ENCODE measurements at places on chromosomes 3 and 15. TPM values are rescaled to one million over a fixed set of nuclear protein-coding genes. Genes with fewer than 3 reads are reported as not detected.

The PIGX gene
- total RNA-seq, result 59.1 TPM

The GRIP2 gene
- 0.76 TPM for total RNA-seq

The CPLX3 gene
- 0.17 TPM for total RNA-seq

The CACNA2D2 gene
- total RNA-seq, result 0.68 TPM

The COL8A1 gene
- 2.7 TPM for total RNA-seq

The AADACL2 gene
- total RNA-seq, result not detected

The RETNLB gene
- total RNA-seq, result not detected

GRCh38 chr3:50661321-50661837, 13.3 kb upstream of the DOCK3 start:
- no peak for DNase-seq

DNA sequence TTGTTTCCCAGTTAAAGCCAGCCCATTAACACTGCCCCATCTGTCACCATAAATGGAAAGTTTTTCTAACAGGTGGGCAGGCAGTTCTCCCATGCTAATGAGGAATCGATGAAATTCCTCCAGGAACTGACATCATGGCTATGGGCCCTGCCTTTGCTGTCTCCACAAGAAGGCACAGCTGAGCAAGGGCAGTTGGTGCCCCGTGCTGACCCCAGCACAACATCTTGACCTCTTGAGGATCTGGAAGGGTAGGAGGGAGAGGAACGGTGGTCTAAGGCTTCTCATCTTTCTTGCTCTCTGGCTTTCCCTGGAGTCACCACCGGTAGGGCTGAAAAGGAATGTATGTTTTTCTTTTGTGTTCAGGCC, 46.7 kb downstream of the CHCHD6 start:
- no peak for DNase-seq

GRCh38 chr3:188780193-188781147, 391.3 kb upstream of the TPRG1 start:
- no peak for DNase-seq

DNA sequence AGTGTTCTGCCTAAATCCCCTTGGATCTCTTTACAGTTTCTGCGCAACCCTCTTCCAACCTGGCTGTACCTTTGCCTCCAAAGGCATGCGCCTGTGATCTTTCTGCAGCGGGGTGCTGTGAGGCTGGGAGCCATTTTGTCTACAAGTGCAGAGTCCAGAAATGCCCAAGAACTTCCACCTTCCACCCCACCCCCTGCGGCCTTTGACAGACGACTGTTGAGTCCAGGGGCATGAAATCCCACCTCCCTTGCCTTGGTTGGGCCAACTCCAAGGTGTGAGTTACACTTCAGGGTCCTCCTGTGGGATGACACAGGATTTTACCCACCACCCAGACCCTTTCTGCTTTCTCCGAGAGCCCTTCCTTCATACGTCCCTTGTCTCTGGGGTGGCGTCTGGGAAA, 24.1 kb downstream of the HRH1 start:
- DNase-seq, result no peak

DNA sequence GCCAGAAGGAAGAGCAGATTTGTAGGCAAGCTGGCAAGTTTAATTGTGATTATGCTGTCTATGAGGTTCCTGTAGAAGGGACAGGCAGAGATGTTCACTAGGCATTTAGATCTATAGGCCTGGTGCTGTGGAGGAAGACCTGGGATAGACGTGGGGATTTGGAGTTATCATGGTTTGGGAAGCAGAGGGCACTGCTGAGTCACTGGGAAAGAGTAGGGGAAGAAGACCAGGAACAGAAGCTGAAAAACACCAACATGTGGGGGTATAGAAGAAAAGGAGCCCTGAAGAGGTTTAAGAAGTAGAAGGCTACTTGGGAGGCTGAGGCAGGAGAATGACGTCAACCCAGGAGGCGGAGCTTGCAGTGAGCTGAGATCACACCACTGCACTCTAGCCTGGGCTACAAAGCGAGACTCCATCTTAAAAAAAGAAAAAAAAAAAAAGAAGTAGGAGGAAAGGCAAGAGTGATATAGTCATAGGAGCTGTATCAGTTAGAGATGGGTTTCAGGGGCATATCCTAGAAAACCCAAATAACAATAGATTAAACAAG, 19.3 kb downstream of the GRK7 start:
- peak; percentile 41 for DNase-seq

DNA sequence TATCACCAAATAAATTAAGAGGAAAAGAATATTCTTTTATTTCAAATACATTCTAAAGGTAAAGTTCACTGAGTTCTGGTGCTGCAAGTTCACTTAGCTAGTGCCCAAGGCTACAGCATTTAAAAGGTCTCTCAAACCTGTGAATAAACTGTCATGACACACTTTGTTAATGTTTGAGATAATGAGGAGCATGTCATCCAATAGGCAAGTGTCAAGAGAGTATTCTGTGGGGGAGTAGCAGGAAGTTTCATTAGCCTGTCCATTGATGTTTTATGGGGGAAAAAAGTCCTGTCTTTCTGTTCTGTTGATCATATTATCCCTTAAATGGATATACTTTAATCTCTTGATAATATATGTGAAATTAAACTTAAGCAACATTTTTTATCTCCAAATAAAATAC, 4.0 kb downstream of the SPESP1 start:
- peak; percentile 18 for DNase-seq

DNA sequence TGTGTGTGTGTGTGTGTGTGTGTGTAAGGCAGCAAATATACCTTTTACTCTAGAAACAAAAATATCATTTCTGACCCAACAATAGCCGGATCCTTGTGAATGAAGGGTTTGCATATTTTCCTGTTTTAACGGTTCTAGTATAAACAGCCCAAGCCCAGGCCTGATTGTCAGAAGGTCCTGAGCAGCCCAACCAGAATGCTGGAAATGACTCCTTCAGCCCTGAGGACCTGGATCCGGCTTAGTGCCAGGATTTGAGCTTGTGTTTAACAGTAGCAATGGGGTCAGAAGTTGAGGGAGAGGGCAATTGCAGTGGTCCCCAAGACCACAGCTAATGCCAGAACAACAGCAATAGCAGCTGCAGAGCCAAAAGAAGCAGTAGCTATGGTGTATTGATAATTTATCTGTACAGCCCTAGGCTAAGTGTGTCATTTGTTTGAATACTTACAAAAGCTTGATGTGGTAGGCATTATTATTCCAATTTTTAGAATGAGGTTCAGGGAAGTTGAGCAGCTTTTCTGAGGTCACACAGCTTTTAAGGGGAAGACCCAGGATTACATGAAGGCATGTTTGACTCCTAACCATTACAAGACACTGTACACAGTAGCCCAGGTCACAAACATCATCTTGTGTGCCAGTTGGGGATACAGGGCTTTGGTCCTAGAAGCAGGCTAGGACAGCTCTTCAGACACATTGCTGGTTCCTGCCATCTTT, 12.8 kb downstream of the FOXL2 start:
- DNase-seq, result no peak

DNA sequence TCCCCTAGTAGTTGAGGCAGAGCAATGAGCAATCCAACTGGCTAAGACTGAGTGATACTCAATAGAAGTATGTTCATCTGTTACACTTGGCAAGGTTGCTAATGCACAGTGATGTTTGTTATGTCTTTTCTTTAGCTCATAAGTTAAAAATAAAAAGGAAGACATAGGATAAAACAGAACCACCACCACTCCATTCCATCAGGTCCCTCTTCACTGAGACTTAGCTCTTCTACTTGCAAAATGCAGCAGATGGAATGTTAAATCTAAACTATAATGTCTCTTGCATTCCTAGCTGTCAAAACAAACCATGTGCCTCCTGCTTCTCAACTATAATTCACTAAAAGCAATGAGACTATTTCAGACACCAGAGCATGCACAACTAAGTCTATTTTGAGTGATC, 265.6 kb upstream of the UBE2E2 start:
- no peak for DNase-seq

DNA sequence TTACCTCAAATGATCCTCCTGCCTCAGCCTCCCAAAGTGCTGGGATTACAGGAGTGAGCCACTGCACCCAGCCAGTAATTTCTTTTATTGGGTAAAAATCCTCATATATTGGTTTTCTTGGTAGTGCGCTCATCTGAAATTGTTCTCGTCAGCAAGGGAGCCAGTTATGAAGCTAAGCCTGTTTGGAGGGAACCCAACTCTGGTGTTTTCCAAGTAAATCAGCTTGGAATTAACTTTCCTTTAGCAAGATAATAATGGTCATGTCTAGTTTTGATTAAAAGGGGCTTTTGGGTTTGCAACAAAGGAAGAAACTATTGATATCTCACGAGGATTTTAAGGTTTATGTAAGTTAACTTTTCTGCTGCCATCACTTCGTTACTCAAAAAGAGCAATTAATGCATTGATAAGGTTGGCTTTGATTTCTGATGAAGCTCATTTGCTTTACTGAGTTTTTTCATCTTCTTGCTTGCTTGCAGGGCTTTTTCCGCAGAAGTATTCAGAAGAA, 72.7 kb downstream of the RARB start:
- DNase-seq, result no peak

- DNase-seq, result no peak
These were observed 21.2 kb downstream of the ITPR1 start for GRCh38 chr3:4514321-4514720.

DNA sequence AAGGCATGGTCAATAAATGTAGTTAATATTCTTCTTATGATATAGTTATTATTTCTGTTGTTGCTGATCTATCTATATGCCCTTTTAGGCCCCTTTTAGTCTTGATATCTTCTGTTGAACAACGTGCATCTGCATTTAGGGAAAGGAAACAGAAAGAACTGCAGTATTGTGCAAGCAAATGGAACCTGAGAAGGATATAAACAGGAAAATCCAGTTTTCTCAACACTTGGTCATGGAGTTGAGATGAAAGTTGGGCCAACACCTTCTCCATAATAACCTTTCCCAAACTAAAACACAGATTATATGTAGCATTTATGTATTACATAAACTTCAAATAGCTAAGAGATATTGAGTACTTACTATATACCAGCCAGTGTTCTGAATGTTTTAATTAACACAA, 179.7 kb downstream of the ADAMTS9 start:
- no peak for DNase-seq

GRCh38 chr15:71634820-71635560, 175.4 kb upstream of the NR2E3 start:
- DNase-seq, result peak; percentile 91

DNA sequence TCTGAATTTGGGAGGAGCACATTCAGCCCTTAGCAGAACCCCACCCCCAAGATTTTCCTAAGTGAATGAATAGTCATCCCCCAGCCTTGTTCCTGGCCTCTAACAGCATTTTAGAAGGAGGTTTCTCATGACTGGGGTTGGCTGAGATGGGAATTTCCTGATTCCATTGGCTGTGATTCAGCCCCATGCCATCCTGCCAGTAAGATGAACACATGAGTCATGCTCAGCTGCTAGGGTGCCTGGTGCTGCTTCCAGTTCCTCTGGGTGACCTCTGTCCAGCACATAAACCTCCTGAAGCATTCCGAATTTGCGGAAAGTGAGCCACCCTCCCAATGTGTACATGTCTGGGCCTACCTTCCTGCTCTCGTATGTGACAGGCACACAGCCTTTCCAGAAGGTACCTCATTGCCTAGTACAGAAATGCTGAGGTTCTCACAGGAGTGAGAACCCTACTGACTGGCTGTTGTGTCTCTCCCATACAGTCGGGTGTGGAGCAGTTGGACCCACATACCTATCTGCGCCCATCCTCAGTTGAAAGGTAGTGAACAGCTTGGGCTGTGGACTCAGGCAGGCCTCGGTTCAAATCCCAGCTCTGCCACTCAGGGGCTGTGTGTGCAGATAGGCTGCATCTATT, 91.7 kb downstream of the APBA2 start:
- peak; percentile 46 for DNase-seq

DNA sequence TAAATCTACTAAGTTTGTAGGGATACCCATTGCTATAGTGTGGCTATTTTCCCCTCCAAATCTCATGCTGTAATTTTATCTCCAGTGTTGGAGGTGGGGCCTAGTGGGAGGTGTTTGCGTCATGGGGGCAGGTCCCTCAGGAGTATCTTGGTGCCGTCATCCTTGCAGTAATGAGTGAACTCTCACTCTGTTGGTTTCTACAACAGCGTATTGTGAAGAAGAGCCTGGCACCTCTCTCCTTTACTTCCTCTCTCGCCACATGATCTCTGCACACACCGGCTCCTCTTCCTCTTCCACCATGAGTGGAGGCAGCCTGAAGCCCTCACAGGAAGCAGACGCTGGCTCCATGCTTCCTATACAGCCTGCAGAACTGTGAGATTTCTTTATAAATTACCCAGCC, 34.0 kb upstream of the TRPM1 start:
- no peak for DNase-seq

DNA sequence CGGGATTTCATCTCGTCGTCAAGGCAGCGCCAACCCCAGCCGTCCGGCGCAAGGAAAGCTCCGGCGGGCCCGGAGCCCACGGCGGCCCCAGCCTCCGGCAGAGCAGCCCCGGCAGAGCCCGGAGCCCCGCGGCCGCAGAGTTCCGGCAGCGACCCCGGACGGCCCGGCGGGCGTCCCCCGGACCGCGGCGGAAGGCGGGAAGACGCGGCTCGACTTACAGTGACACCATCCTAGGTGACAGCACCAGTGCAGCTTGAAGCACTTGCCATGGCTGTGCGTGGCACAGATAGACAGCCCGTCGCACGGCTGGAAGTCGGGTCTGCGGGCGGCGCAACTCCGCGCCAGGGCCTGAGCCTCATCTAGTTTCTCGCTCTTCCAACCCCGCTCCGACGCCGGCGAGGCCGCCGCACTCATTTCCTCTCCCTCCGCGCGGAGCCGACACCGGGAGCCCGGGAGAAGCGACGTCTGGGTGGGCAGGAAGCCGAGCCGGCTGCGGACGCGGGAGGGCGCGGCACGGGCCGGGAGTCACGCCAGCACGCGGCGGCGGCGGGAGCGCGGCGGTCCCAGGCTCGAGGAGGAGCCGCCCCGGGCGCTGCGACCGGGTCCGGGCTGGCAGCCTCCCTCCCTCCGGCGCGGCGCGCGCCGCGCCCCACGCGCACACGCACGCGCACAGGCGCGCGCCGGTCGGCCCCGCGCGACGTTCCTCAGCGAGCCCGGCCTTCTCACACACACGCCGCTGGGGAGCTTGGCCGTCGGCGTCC, at the start of gene C3orf70:
C3orf70 (minus strand) TSS at position 651 of the 761 bp plus-strand sequence; CDS start at position 414, 237 bp downstream.
- DNase-seq, result peak; percentile 56

- DNase-seq, result no peak
These were observed 23.2 kb downstream of the THRB start for GRCh38 chr3:24471486-24471885.

DNA sequence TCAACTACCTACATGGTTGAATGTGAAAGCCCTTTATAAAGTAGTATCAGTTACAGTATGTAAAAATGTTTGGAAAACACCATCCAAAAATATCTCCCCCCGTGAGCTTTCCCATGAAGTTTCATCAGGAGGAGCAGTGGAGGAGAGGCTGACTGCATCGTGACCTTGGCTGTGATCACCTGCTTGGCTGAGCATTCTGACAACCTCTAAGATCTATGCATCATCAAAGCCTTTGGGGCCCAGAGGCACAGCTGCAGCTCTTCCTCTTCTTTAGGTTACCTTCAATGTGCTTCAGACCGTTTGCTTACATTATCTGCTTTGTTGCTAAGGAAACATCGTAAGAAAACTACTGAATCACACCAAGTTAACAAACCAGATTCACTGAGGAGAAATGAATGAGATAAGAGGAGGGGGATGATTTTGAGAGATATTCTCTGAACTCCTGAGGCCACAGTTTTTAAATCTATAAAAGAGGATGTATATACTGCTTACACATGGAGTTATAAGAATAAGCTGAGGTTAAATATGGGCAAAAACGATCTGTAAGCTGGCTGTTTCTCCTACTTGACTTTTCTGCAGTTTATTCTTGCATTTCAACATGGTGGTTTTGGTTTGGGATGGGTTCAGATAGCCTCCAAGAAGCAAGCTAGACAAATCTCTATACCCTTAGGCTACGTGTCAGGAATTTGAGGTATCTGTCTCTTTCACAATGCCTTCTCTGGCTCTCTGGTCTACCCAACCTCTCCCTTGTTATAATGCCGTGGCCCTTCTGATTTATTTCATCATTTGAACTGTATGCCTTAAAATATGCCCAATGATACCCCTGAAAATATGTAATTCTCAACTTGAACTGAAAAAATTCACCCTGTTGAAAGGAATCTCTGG, 4.0 kb downstream of the GCSAM start:
- no peak for DNase-seq
